ENCODE measurements at places on chromosomes 2 and 18.

- DNase-seq = no peak
Measured at GRCh38 chr18:7645756-7646155, 78.6 kb downstream of the PTPRM start.

DNA sequence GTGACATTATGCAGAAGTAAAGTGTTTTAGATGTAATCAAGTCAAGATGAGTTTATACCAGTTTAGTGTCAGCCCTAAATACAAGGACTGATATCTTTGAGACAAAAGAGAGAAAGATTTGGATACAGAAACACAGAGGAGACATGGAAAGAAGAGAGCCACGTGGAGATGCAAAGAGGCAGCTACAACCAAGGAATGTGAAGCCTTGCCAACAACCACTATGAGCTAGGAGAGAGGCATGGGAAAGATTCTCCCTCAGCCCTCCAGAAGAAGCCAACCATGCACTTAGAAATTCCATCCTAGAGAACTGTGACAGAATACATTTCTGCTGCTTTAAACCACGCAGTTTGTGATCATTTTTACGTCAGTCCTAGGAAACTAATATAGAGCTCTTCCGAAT lies 217.2 kb downstream of the DOK6 start:
- no peak for DNase-seq

GRCh38 chr2:166773308-166773949 lies 114.9 kb upstream of the XIRP2 start:
- DNase-seq = no peak

DNA sequence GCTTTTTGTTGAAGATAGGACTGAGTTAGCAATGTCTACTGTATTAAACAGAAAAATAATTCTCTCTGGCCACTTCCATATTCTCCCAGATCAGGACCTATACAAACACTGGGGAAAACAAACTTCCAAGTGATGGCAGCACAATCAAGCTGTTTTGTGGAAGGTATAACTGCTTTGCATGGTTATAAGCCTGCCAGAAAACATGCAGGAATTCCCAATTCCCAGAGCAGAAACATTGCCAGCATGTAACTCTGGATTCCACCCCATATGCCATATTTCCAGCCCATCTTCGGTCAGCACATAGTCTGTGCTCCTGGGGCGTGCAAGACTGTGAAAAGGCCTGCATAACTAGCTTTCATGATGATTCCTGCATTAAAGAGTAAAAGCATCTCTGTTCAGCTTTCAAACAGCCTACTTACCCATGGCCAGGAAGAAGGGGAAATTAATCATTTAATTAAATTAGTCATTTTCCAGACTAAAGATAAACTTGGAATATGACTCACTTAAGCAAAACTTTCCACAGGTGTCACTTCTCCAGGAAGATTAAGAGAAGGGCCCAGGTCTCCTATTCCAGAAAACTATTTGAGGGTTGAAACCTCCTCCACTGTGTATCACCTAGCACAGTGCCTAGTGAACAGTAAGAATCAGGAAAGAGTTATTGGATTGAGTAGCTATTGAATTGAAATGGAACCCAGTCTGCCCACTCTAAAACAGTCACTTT lies 280.5 kb downstream of the NRXN1 start:
- DNase-seq = no peak

- DNase-seq = no peak
Measured at GRCh38 chr2:54015798-54016699, 45.3 kb upstream of the PSME4 start.

DNA sequence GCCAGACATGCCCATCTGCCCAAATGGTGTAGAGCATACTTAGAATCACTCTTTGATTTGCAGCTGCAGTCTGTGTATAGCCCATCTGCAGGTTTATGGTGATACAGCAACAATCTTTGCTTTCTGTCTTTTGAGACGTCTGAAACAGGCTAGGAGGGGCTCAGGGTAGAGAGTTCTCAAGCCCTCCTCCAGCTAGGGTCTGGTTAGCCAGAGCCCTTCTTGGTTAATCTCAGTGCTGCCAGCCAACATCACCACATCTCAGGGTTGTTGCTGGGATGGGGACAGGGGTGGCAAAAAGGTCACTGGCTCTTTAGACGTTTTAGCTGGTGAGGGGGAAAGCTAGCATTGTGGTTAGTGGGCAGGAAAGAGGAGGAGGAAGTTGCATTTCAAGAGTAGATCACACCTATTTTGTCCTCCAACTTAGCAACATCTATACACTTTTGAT lies 136.6 kb upstream of the ACAA2 start:
- DNase-seq = peak; percentile 13

DNA sequence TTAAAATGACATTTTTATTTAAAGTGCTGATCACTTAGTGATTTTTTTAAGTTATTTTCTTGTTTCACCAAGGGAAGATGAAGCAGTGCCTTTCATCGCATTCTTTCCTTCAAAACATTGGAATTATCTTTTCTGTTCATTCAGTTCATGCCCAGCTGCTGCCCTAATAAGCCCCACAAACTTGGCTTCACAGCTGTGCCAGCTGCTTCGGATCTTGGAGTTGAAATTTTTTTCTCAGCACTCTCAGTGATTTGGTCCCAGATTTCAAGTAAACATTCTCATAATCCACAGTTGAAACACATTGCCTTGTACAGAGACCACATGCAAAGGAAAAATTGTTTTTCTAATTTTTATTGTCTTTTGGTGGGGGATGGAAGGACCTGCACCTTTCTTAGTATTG lies 353.3 kb upstream of the LRP1B start:
- no peak for DNase-seq

GRCh38 chr2:101500860-101501259 lies 25.9 kb upstream of the RFX8 start:
- DNase-seq = no peak

All from CD4-positive, alpha-beta T cell treated with Interleukin-1 beta for 1 hour (primary cell).